ENCODE measurements at places on chromosomes 7 and 10. TPM values are rescaled to one million over a fixed set of nuclear protein-coding genes. Genes with fewer than 3 reads are reported as not detected.

Gene GOLGA7B
- total RNA-seq = 3.2 TPM

- H3K27me3 ChIP-seq = no peaks in the 10 kb centered on the region
- H3K4me3 ChIP-seq = no peak overlapping the region
- DNase-seq = peak; percentile 51
Measured at GRCh38 chr10:32256613-32257437, 90.1 kb downstream of the EPC1 start.

DNA sequence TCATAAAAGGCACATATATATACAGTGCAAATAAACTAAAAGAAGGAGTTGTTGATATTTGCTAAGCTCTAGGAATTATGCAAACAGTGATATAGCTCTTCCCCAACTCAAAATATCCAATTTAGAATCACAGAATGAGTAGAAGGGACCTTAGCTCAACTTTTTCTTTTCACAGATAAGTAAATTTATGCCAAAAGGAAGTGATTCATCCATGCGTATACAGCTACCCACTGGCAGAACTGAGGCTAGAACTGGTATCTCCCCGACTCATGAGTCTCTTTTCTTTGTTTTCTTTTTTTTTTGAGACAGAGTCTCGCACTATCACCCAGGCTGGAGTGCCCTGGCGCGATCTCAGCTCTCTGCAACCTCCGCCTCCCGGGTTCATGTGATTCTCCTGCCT is 54.2 kb upstream of the SVIL start:
- no peak overlapping the region for H3K27ac ChIP-seq
- no peaks in the 10 kb centered on the region for H3K27me3 ChIP-seq
- H3K36me3 ChIP-seq = no peaks in the 10 kb centered on the region
- H3K4me1 ChIP-seq = no peaks in the 10 kb centered on the region

Gene HECW1
- 0.48 TPM for total RNA-seq

Gene GDF2
- not detected for total RNA-seq

Gene SRGN
- total RNA-seq = 208 TPM

- no peaks in the 10 kb centered on the region for H3K36me3 ChIP-seq
- no peaks in the 10 kb centered on the region for H3K27me3 ChIP-seq
- H3K4me3 ChIP-seq = no peak overlapping the region
- H3K4me1 ChIP-seq = no peaks in the 10 kb centered on the region
Measured at GRCh38 chr10:96675846-96676245, 44.5 kb downstream of the PIK3AP1 start.

DNA sequence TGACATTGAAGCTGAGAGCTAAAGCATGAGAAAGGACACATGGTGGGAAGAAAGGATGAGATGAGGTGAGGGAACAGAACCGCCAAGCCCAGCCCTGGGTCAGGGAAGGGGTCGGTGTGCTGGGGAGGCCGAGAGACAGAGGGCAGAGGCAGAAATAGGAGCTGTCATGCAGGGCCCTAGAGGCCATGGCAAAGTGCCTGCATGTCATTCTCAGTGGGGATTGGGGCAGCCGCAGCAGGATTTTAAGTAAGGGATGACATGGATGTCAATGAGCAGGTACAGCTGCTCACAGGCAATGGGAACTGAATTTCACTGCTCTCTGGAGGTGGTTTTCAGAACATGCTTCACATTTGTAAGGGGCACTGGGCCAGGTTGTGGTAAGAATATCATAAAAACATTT is 227.4 kb downstream of the RAB11FIP2 start:
- H3K4me1 ChIP-seq = no peaks in the 10 kb centered on the region
- no peak for DNase-seq
- no peak overlapping the region for H3K4me3 ChIP-seq
- no peak overlapping the region for H3K27ac ChIP-seq
- no peaks in the 10 kb centered on the region for H3K27me3 ChIP-seq

- no peak overlapping the region for H3K4me3 ChIP-seq
- H3K27ac ChIP-seq = peak overlapping the region; percentile 25
- DNase-seq = no peak
- peaks cover 3% of the 10 kb centered on the region for H3K4me1 ChIP-seq
- H3K36me3 ChIP-seq = no peaks in the 10 kb centered on the region
Measured at GRCh38 chr7:105024734-105025133, 10.7 kb downstream of the KMT2E start.

DNA sequence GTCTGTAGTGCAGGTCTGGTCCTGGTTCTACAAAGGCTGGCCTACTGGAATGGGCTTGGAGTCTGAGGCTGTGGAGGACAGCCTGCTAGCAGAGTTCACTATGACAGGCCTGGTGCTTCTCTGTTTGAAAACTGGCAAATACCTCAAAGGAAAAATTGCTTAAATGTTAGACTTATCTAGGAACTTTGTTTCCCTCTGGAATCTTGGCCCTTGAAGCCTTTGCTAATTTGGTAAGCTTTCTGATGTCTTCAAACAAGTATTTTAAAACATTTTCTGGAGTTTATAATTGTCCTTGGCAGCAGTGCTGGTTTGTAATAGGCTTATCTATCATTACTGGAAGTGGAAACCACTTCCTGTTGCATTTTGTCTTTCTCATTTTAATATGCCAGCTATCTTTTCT is 139.7 kb downstream of the TMEM26 start:
- H3K27me3 ChIP-seq = no peaks in the 10 kb centered on the region
- DNase-seq = no peak
- no peak overlapping the region for H3K4me3 ChIP-seq
- H3K4me1 ChIP-seq = no peaks in the 10 kb centered on the region
- no peak overlapping the region for H3K27ac ChIP-seq

DNA sequence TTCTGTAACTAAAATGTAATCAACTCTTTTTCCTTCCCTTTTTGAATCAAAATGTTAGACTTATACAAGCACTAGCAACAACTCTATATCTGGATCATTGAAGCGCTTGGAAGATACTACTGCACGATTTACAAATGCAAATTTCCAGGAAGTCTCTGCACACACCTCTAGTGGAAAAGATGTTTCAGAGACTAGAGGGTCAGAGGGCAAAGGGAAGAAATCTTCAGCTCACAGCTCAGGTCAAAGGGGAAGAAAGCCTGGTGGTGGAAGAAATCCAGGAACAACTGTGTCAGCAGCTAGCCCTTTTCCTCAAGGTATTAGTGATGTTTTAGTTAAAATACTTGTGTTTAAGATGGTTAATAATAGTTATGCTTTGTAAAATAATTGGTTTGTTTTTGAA is 136.4 kb downstream of the MLLT10 start:
- H3K27me3 ChIP-seq = no peaks in the 10 kb centered on the region
- H3K4me3 ChIP-seq = no peak overlapping the region
- H3K36me3 ChIP-seq = no peaks in the 10 kb centered on the region
- DNase-seq = no peak
- no peak overlapping the region for H3K27ac ChIP-seq

- peak overlapping the region; percentile 45 for H3K27ac ChIP-seq
- H3K4me1 ChIP-seq = no peaks in the 10 kb centered on the region
- no peaks in the 10 kb centered on the region for H3K36me3 ChIP-seq
- DNase-seq = no peak
- H3K4me3 ChIP-seq = no peak overlapping the region
- no peaks in the 10 kb centered on the region for H3K27me3 ChIP-seq
Measured at GRCh38 chr7:116717137-116717536, 45.1 kb downstream of the MET start.

DNA sequence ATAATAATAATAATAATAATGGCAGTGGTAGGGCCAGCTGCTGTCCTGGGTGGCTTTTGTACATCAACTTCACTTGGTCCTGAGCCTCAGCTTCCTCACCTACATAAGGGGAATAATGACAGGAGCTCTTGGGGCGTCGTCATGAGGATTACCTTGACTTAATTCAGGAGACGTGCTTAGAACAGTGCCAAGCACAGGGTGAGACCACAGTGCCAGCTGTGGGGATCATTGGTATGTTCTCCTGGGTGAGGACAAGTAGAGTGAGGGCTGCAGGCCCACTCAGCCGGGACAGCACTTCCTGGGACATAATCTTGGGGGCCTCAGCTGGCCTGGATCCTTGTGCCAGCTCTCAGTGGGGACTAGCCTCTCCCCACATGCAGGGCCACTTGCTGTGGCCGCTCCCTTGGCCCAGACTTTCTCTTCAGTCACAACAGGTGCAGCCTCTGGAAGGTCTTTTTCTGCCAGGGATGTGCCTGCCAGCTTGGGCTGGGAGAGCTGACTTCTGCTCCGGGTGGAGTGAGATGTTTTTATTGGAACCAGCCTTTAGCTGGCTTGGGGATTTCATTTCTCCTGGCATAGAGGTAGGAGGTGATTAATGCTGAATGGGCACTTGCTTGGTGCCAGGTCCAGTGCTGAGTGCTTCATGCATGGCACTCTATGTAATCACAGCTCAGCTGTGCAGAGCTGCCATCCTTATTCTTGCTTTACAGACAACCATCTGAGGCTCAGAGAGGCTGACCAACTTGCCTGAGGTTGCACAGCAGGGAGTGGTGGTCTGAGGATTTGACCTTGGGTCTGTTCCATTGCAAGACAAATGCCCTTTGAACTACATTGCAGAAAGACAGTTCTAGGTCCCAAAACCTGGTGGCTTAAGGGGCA is 45.3 kb downstream of the TSPAN15 start:
- H3K27me3 ChIP-seq = no peaks in the 10 kb centered on the region
- DNase-seq = peak; percentile 46
- H3K4me1 ChIP-seq = no peaks in the 10 kb centered on the region

GRCh38 chr10:6208799-6209235 is 6.1 kb downstream of the PFKFB3 start:
- peaks cover 12% of the 10 kb centered on the region for H3K4me1 ChIP-seq
- H3K27me3 ChIP-seq = no peaks in the 10 kb centered on the region
- no peak overlapping the region for H3K4me3 ChIP-seq
- H3K36me3 ChIP-seq = no peaks in the 10 kb centered on the region
- DNase-seq = no peak
- no peak overlapping the region for H3K27ac ChIP-seq

DNA sequence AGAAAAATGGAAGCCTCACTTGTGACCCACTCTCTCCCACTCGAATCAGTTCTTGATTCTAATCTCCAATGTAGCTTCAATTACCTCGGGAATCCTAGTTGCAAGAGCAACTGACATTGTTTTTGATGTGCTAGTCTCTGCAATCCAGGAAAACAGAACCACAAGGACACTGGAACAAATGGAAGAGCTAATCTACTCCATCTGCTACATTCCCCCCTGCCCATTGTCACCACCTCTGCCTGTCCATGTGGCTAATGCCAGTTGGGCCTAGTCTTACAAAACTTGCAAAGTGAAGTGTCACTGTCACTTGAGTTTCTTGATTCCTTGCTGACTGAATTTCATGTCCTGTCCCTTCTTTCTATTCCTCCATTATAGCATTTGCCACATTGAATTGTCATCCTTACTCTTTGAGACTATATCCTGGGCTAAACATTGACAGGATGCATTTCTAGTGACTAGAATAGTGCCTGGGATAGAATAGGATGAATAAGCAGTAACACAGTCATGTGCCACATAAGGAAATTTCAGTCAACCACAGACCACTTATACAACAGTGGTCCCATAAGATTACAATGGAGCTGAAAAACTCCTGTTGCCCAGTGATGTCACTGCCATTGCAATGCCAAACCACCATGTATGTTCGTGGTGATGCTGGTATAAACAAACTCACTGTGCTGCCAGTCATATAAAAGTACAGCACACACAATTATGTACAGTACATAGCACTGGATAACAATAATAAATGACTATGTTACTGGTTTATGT is 13.5 kb downstream of the GCC1 start:
- H3K36me3 ChIP-seq = no peaks in the 10 kb centered on the region
- DNase-seq = no peak

DNA sequence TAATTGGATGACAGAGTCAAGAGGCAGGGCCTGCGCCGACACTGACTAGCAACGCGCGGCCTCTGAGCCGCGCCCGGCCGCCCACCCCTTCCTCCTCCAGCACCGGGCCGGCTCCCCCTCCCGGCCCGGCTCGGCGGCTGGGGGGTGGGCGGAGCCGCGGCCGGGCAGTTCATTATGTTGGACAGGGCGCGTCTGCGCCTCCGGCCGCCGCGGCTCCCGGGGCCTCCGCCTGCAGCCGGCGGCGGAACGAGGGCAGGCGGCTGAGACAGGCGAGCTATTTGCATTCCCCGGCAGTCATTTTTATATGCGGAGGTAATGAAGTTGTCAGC is 106.7 kb downstream of the SNX10 start:
- H3K27me3 ChIP-seq = no peaks in the 10 kb centered on the region
- peak overlapping the region; percentile 89 for H3K27ac ChIP-seq
- H3K4me1 ChIP-seq = no peaks in the 10 kb centered on the region
- DNase-seq = peak; percentile 36
- H3K4me3 ChIP-seq = peak overlapping the region; percentile 72
- H3K36me3 ChIP-seq = no peaks in the 10 kb centered on the region

- no peak for DNase-seq
- no peaks in the 10 kb centered on the region for H3K36me3 ChIP-seq
- H3K4me1 ChIP-seq = no peaks in the 10 kb centered on the region
- H3K27ac ChIP-seq = peak overlapping the region; percentile 61
- no peaks in the 10 kb centered on the region for H3K27me3 ChIP-seq
Measured at GRCh38 chr7:75650062-75650461, 88.7 kb downstream of the HIP1 start.

Gene IMMP2L
- 30.8 TPM for total RNA-seq

DNA sequence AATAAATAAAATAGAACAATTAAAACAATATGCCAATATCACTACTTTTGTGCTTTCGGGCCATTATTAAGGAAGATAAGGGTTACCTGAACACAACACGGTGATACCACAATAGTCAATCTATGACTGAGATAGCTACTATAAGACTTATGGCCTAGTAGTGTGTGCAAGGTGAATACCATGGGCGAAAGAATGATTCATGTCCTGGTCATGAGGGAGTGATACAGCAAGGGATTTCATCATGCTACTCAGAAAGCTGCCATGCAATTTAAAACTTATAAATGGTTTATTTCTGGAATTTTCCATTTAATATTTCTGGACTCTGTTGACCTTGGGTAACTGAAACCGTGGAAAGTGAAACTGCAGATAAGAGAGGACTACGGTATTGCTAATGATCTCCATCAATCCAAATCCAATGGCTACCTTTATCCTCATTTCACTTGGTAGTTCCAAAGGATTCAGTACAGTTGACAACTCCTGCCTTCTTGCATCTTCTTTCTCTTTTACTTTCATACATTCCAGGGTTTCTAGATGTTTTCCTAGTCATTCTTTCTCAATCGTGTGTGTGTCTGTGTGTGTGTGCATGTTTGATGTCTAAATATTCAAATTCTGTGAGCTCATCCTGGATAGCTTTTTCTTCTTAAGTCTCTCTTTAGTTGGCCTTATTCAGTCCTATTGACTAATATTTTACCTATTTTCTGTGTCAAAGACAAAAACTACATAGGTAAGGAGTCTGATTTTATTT is 100.5 kb upstream of the MAGI2 start:
- H3K27ac ChIP-seq = no peak overlapping the region
- DNase-seq = no peak
- H3K27me3 ChIP-seq = no peaks in the 10 kb centered on the region
- no peaks in the 10 kb centered on the region for H3K36me3 ChIP-seq

- H3K27me3 ChIP-seq = no peaks in the 10 kb centered on the region
- H3K4me1 ChIP-seq = no peaks in the 10 kb centered on the region
- H3K36me3 ChIP-seq = no peaks in the 10 kb centered on the region
Measured at GRCh38 chr10:112092519-112092918, 91.0 kb downstream of the GPAM start.

Gene LEP
- 48.2 TPM for total RNA-seq
